ENCODE measurements at places on chromosomes 3 and 15. TPM values are rescaled to one million over a fixed set of nuclear protein-coding genes. Genes with fewer than 3 reads are reported as not detected.

The ADAMTS9 gene
- total RNA-seq, result 8.1 TPM

The ABTB1 gene
- total RNA-seq, result 39.1 TPM

The TMIE gene
- total RNA-seq, result 1.5 TPM

The GPR176 gene
- 34.1 TPM for total RNA-seq

The PLSCR2 gene
- 6.5 TPM for total RNA-seq

The RBM15B gene
- 33.9 TPM for total RNA-seq

The CLDN1 gene
- 5.7 TPM for total RNA-seq

DNA sequence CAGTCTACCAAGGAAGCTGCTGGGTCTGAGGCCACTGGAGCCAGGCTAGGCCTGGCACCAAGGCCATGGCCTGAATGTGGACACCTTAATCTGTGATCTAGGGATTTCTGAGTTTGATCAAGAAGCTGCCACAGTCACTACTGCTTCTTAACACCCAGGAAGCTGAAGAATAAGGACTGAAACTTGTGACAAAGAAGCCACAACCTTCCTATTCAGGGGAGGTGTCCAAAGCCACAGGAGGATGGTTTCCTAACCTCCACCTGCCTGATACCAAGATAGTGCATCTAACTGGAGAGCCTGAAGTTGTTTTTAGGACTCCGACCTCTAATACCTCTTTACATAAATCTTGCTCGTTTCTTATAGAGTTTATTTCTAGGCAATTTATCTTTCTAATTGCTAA lies 5.5 kb upstream of the ANO10 start:
- no peak overlapping the region for H3K4me3 ChIP-seq
- H3K36me3 ChIP-seq, result no peaks in the 10 kb centered on the region
- no peaks in the 10 kb centered on the region for H3K4me1 ChIP-seq
- no peak overlapping the region for H3K27ac ChIP-seq
- H3K27me3 ChIP-seq, result no peaks in the 10 kb centered on the region

- no peaks in the 10 kb centered on the region for H3K27me3 ChIP-seq
- H3K36me3 ChIP-seq, result no peaks in the 10 kb centered on the region
- peak overlapping the region; percentile 29 for H3K27ac ChIP-seq
- H3K4me3 ChIP-seq, result no peak overlapping the region
- DNase-seq, result no peak
Measured at GRCh38 chr3:39147711-39148434, 5.5 kb downstream of the CSRNP1 start.

DNA sequence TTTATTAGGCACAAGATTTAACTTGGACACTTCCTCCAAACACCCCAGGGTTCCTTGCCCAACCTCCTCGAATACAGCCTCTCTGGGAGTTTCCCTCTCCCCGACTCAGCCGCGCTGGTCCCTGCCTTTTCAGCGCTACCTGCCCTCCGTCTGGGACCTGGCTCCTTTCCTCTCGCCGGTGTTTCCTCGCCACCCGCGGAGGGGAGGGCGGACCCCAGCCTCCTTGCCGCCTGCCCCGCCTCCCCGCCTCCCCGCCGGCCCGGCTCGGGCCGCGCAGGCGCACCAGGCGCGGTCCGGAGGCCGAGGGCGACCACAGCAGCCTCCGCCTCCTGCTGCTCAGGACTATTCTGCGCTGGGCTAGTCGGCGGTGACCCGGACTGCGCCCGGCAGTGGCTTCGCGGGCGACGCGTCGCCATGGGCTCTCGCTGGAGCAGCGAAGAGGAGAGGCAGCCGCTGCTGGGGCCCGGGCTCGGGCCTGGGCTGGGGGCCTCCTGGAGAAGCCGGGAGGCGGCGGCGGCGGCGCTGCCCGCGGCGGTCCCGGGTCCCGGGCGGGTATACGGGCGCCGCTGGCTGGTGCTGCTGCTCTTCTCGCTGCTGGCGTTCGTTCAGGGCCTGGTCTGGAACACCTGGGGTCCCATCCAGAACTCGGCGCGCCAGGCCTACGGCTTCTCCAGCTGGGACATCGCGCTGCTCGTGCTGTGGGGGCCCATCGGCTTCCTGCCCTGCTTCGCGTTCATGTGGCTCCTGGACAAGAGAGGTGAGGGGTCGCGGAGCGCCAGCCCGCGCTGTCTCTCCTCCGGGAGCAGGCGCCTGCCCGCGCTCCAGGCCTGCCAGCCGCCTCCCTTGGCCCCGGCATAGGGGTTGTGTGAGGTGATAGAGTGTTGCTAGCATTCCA lies at the start of gene SLC49A4:
Gene SLC49A4, plus strand, starts transcription at position 291 of the 895 bp plus-strand sequence. Its CDS starts 124 bp downstream, at position 415.
- H3K4me1 ChIP-seq, result peaks cover 11% of the 10 kb centered on the region
- H3K27ac ChIP-seq, result peak within 1 kb of the TSS; percentile 84
- peak; percentile 79 for DNase-seq
- no peaks in the 10 kb centered on the region for H3K36me3 ChIP-seq

DNA sequence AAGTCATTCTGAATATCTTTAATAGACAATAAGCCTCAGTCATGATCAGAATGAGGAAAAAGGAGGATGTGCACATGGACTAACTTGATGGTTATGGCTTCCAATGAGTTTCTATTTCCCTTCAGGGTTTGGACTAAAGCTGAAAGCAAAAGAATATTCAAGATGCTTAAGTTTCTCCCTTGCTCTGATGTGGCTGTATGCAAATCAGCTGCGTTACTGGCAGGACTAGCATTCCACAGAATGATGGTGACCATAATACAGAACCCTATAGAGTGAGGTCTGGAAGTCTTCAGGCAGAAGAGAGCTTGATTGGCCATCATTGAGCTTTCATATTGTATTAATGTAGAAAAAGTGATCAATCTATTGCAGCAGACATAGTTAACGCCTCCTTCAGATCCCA lies 466.0 kb downstream of the NLGN1 start:
- H3K4me3 ChIP-seq, result no peak overlapping the region
- H3K36me3 ChIP-seq, result no peaks in the 10 kb centered on the region
- no peak overlapping the region for H3K27ac ChIP-seq
- H3K4me1 ChIP-seq, result no peaks in the 10 kb centered on the region

- H3K4me3 ChIP-seq, result no peak overlapping the region
- H3K4me1 ChIP-seq, result no peaks in the 10 kb centered on the region
- DNase-seq, result no peak
- no peak overlapping the region for H3K27ac ChIP-seq
- H3K27me3 ChIP-seq, result no peaks in the 10 kb centered on the region
Measured at GRCh38 chr3:31102196-31102879, 207.9 kb upstream of the GADL1 start.

DNA sequence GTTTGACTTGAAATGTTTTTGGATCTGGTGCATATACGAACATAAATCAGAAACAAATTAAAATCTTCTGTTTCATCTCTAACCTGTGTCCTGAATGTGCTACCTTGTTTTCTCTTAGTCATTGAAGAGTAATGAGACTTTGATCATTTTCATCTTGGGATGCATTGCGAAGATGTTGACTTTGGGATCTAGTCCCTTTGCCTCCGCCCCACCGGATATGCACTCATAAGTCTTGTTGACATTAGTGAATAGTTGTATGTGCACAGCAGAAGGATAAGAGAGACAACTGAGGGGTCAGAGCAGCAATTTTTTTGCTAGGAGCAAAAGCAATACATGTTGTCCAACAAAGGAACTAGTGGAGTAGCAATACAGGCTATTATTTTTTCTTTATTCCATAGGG lies 35.9 kb upstream of the SPRED1 start:
- H3K4me3 ChIP-seq, result no peak overlapping the region
- H3K36me3 ChIP-seq, result no peaks in the 10 kb centered on the region
- no peaks in the 10 kb centered on the region for H3K27me3 ChIP-seq
- no peaks in the 10 kb centered on the region for H3K4me1 ChIP-seq

DNA sequence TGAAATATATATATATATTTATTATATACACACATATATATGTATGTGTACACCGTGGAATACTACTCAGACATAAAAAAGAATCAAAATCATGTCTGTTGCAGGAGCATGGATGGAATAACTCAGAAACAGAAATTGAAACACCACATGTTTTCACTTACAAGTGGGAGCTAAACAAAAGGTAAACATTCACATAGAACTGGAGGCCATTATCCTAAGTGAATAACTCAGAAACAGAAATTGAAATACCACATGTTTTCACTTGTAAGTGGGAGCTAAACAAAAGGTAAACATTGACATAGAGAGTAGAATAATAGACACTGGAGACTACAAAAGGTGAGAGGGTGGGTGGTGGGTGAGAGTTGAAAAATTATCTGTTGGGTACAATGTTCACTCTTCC lies 171.5 kb upstream of the GOLIM4 start:
- H3K4me3 ChIP-seq, result no peak overlapping the region
- no peaks in the 10 kb centered on the region for H3K4me1 ChIP-seq
- no peaks in the 10 kb centered on the region for H3K27me3 ChIP-seq
- H3K36me3 ChIP-seq, result no peaks in the 10 kb centered on the region
- DNase-seq, result no peak

DNA sequence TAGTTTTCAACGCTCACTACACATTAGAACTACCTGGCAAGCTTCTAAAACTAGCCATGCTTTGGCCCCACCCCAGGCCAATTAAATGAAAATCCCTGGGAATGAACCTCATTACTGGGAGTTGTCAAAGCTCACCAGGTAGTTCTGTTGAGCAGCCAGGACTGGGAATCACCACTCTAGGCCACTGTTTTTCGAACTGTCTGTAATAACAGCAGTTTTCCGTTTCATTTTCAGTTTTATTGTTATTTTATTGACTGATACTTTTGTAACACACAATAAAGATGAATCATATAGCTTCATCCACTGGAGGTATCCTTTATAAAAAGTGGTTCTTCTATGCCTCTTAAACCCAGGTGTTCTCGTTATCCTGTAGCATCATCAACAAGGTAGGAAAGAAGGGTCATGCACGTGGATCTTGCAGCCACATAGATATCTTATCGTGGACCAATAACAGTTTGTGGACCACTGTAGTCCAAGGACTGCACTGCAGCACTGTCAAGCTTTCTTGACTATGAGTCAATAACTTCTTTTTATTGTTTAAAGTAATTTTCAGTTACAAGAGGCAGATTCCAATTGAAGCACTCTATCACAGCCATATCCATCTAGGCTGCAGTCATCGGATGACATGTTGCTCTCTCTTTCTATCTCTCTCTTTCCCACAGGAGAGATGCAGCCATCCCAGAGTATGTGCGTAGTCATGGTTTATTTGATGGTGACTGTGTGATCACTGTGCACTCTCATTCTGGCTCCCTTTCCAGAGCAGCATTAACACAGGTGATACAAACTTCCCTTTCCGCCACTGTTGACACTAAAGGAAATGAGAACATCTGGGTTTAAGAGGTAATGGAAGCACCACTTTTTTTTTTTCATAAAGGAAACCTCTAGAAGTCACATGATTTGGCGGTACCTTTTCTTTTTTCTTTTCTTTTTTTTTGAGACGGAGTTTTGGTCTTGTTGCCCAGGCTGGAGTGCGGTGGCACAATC lies 39.0 kb upstream of the BLM start:
- no peak overlapping the region for H3K27ac ChIP-seq
- DNase-seq, result no peak
- H3K27me3 ChIP-seq, result no peaks in the 10 kb centered on the region
- no peaks in the 10 kb centered on the region for H3K36me3 ChIP-seq
- H3K4me3 ChIP-seq, result no peak overlapping the region

- no peaks in the 10 kb centered on the region for H3K36me3 ChIP-seq
- H3K27ac ChIP-seq, result no peak overlapping the region
- H3K4me3 ChIP-seq, result no peak overlapping the region
Measured at GRCh38 chr3:42123012-42123581, 31.9 kb downstream of the TRAK1 start.

GRCh38 chr3:149494759-149495580 lies 20.5 kb downstream of the TM4SF4 start:
- no peak overlapping the region for H3K4me3 ChIP-seq
- H3K27ac ChIP-seq, result no peak overlapping the region
- no peak for DNase-seq
- no peaks in the 10 kb centered on the region for H3K36me3 ChIP-seq
- no peaks in the 10 kb centered on the region for H3K27me3 ChIP-seq
- H3K4me1 ChIP-seq, result no peaks in the 10 kb centered on the region

DNA sequence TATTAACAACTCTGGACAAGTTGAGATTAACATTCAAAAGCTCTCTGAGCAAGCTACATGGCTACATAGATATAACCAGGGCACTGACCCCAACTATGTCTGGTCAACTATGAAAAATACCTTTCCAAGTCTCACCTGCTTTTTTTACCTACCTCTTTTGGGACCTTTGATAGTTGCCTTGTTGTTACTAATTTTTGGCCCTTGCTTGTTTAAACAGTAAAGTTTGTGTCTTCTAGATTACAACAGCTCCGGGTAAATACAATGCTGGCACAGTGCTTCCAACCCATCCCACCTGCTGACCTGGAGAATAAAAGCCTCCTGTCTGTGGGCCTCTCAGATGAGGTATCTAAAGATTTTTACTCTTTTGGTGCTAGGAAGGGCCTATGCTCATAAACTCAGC lies 1036.6 kb downstream of the NAALADL2 start:
- H3K4me1 ChIP-seq, result no peaks in the 10 kb centered on the region
- no peaks in the 10 kb centered on the region for H3K27me3 ChIP-seq
- H3K4me3 ChIP-seq, result no peak overlapping the region
- no peak for DNase-seq
- H3K36me3 ChIP-seq, result no peaks in the 10 kb centered on the region

DNA sequence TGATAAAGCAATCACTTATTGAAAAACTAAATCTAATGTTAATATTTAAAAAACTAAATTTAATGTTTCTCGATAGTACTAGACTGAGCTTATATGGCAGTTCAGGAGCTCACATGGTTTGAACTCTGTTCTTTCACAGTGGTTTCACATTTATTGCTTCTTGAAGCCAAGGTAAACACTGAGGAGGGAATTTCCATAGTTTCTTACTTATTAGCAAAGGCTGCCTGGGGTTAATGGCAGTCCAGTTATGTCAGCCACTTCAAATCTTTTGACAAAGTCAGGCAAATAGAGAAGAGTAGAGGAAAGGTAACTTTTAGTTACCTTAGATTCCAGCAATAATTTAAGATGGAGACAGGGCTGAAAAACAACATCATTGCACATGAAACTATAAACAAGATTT lies 831.5 kb downstream of the ROBO2 start:
- H3K4me3 ChIP-seq, result no peak overlapping the region
- H3K27me3 ChIP-seq, result no peaks in the 10 kb centered on the region
- no peaks in the 10 kb centered on the region for H3K36me3 ChIP-seq
- H3K4me1 ChIP-seq, result no peaks in the 10 kb centered on the region

- no peak for DNase-seq
- no peaks in the 10 kb centered on the region for H3K27me3 ChIP-seq
- H3K4me3 ChIP-seq, result no peak overlapping the region
- H3K27ac ChIP-seq, result no peak overlapping the region
- H3K4me1 ChIP-seq, result peaks cover 15% of the 10 kb centered on the region
Measured at GRCh38 chr3:123350971-123351370, 97.9 kb downstream of the ADCY5 start.
